ENCODE measurements at places on chromosomes 11 and 22.
A peak's percentile ranks its signal among the peaks of the same experiment; 100 is the strongest.

GRCh38 chr11:128765571-128766549, 72.0 kb downstream of the FLI1 start:
- DNase-seq: peak; percentile 48

- no peak for DNase-seq
These were observed 733.0 kb upstream of the KIRREL3 start for GRCh38 chr11:127733552-127733951.

GRCh38 chr11:46238967-46239800, 38.3 kb upstream of the CREB3L1 start:
- peak; percentile 90 for DNase-seq

- no peak for DNase-seq
These were observed 2.6 kb upstream of the P2RY2 start for GRCh38 chr11:73215191-73216134.

GRCh38 chr11:17159441-17159840, 48.3 kb downstream of the PIK3C2A start:
- DNase-seq: no peak

DNA sequence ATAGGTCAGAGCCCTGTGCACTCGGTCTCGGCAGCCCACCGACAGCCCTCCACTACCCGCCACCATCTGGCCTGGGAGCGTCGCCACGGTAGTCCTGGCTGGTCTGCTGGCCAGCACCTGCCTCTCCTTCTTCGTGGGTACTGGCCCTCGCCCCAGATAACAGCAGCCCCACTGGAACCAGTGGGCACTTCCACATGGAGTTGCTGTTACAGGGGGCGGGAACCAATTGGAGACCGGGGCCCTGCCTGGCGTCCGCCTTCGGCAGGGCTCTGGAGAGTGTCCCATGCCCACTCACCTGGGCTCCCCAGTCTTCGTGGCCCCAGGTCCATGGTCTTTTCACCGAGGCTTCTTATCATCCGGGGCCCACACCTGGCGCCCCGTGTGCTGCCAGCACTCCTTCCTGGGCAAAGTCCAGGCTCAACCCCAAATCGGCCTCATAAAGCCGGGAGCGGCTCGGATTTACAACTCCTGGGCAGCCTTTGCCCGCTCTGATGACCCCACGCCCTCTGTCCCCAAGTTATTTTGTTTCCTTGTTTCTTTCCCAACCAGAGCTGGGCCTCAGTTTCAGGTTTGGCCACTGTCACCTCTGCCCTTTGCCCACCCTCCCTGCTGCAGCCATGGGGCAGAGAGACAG, 12.9 kb upstream of the EHD1 start:
- DNase-seq: no peak

DNA sequence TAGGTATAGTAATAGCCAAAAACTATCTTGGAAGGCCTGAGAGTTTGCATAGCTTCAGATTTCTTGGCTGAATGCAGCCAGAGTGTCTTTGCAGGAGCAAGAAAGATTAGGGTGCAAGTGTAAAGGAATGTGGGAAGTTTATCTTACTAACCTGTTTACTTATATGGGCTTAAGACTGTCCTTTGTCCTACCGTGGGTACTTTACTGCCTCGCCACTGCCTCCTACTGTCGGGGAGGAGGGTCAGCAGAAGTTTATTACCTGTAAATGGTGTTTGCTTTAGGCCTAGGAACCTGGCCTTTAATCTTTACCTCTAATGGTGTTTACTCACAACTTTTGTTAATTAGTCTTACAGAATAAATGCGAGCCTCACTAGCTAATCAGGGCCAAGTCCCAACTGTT, 633.8 kb downstream of the DLG2 start:
- no peak for DNase-seq

- no peak for DNase-seq
These were observed 32.5 kb downstream of the DRG1 start for GRCh38 chr22:31431950-31432349.

- DNase-seq: peak; percentile 76
These were observed 41.7 kb upstream of the AQP11 start for GRCh38 chr11:77547863-77548551.

- no peak for DNase-seq
These were observed 17.4 kb upstream of the IGSF22 start for GRCh38 chr11:18743365-18743764.

GRCh38 chr22:17855572-17856290, 81.5 kb upstream of the BID start:
- DNase-seq: no peak

DNA sequence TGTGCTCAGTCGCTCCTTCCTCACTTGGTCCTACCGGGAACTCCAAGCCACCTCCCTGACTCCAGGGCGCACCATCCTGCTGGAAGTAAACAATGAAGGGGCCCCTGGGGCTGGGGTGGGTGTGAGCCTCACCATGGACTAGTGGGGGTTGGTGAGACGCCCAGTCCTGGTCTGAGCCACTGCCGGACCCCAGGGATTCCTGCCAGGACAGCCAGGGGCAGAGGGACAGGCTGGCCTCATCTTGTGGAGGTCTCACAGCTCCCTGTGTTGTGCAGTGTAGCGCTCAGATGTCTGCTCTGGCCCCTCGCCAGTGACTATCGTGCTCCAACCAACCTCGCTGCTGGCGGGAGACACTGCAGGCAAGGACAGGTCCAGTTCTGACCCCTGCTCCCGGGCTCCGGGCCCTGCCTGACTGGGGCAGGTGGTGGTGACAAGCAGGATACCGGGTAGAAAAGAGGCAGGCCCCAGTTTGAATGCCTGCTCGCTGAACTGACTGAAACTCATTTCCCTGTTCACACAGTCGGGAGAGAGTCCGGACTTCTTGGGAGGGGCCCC, 1021.4 kb downstream of the BRD1 start:
- no peak for DNase-seq

DNA sequence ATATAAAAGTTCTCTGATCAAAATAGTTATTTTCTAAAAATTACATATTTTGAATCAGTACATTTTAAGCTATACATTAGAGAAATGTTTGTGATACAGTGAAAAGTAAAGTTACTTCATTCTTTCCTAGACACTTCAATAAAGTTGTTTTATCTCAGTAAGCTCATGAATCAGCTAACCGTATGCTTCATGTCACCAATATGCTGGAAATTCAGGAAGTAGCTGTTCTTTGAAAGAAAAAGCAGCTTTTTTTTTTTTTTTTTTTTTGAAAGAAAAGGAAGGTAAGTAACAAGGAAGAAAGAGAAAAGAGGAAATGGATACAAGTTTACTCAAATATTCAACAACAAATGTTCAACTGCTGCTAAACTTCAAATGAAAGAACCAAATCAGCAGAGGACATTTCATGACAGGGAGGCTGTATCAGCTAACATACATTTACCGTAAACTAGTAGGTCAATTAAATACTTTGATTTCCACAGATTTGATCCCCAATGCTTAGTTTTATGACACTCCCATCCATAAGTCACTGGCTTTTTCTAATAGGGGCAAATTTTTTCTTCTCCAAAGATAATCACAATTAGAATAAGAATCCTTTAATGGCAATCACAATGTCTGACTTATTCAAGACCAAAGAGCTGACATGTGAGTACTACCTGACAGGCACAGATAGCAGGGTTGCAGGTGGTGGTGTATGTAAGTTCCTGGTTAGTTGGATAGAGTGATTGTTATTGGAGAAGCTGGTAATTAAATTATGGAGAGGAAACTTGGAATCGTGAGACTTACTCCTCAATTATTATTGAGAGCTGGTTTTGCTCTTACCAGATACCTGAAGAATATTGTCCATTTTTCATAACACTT, 754 bp downstream of the OR52A1 start:
- no peak for DNase-seq

DNA sequence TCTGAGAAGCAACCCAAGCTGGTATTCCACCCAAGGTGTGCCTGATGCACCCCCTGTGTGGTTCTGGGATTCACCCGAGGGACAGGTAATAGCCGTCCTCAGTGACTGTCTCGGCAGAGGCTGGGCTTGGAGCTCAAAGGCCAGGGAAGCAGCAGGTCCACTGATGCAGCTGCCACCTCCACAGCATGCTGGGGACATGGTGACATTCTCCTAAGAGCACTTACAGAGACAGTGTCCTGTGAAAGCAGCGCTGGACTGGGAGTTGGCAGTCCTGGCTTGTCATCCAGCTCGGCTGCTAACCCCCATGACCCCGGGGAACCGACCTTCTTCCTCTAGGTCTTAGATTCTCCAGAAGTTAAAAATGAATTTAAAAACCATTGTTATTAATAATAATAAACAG, 72.8 kb downstream of the RPUSD4 start:
- no peak for DNase-seq

GRCh38 chr22:37425800-37426705, 1.2 kb downstream of the ELFN2 start:
- DNase-seq: no peak

GRCh38 chr11:83061883-83062282, 9.8 kb downstream of the RAB30 start:
- DNase-seq: no peak

DNA sequence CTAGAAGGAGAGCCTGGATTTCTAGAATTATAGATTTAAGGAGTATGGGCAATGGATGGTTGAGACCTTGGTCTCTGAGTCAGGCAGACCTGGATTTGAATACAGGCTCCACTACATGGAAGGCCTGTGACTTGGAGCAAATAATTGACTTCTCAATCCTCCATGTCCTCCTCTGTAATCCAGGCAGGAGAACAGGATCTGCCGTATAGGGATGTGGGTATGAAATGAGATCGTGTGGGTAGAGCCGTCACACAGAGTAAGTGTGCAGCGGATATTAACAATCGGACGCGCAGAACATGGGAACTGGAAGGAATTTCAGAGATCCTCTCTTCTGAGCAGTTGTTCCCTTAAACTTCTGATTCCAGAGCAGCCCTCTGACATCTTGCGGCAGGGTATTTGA, 11.5 kb upstream of the TMPRSS13 start:
- DNase-seq: no peak

DNA sequence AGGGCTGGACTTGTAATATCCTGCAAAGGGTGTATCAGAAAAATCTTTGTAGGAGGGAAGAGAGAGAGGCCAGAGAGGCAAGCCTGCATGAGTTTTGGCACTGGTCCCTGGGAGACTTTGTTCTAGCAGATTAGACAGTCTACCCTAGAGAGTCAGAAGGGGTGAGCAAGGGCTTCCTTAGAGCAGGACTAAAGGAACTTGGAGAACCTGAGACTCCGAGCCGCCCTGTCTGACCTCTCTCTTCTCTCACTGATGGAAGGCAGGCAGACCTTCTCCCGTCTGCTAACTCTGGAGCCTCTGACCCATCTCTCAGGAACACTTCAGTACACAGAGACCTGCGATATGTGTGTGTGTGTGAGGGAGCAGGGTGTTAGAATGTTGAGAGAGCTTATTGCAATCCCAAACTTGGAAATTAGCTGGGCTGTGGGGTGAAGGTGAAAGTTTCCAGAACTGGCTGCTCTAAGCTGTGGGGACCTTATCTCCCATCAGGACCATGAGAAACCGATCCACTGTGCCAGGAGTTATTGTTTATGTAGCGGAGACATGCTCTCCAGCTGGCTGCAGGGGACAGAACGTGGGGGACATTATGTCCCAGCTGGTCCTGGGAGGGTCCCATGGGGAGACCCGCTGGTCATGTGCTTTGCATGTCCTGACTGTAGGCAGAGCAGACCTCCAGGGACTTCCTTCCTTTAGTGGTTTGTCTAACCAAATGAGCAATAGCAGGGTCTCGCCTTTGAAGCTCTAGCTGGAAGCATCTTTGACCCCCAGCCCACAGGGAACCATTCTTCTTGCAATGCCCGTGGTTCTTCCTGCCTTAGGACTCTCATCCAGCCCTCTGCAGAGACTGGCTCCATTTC, 51.1 kb downstream of the TIMP3 start:
- DNase-seq: peak; percentile 17

GRCh38 chr22:46853191-46853590, 90.7 kb downstream of the TBC1D22A start:
- no peak for DNase-seq

DNA sequence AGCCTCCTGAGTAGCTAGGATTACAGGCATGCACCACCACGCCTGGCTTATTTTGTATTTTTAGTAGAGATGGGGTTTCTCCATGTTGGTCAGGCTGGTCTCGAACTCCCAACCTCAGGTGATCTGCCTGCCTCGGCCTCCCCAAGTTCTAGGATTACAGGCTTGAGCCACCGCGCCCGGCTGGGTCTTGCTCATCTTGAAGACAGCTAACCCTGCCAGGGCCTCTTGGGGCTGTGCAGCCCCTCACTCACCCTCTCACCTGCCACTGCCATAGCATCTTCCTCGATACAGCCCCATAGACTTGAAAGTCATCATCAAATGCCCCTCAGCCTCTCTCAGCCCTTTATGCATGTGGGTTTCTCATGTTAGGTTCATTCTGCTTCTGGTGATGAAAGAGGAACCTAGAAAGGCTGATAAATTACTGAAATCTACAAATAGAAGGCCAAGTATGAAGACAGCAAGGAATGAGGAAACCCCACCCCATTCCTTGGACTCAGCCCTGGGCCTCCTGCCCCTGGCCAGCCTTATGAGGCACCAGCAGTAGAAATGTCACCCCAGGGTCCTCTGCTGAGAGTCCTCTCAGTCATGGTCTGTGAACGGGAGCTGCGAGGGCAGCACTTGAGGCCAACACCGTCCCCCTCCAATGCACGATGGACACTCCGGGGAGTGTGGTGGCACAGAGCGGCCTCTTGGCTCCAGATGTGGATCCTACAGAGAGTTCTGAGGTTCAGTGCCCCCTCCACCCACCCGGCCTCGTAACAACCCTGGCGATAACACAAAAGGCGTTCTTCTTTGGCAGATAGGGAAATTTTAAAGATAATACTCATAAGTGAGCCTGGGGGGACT, 24.8 kb downstream of the SCGB1A1 start:
- DNase-seq: peak; percentile 79

DNA sequence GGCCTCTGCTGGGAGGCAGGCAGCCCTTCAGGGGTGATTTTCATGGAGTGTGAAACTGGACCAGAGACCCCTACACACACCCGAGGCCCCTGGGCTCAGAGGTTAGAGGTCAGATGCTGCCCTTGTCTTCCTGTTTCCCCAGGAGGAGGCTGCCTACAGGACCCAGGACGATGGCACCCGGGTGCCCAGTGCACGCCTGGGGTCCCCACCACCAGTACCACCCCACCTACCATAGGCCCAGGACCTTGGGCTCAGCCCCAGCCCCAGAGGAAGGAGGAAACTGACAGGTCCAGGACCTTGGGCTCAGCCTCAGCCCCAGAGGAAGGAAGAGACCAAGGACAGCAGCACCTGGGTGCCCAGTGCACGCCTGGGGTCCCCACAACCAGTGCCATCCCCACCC, 79.2 kb downstream of the BRD1 start:
- no peak for DNase-seq

DNA sequence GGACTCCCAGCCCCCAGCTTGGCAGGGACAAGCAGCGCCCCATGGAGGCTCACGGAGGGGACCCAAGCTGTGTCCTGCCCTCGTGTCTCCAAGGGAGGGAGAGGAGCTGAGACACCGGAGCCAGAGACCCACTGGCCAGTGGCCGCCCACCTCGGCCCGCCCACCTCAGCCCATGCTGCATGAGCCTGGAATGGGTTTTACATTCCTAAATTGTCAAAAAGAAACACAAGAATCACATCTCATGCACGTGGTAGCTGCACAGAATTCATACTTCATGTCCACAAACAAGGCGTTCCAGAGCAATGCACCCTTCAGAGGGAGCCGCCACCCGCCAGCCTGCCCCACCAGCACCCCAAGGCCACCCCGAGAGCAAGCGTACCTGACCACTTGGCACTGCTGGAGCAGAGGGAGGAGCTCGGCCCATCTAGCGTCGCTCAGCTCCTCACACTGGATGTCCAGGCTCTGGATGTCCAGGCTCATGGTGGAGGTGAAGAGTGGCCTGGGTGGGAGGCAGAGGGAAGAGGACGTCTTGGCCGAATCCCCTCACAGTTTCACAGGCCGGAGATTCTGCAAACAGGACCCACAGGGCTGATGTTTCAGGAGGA, 5.3 kb downstream of the RNH1 start:
- no peak for DNase-seq
